ENCODE measurements at places on chromosomes 13 and 19.

DNA sequence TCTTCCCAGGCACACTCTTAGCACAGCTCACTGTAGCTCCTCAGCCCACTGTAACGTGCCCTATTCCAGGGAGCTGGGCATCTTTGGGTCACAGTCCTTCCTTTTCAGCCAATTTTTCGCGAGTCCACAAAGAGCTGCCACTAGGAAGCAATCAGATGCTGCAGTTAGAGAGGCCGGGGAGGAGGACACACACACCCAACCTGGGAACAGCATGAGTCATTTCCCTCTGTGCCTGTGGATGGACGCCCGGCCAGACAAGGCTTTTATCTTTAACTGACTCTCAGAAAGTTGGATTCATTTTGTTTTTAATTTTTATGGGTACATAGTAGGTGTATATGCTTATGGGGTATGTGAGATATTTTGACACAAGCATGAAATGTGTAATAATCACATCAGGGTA is 918.6 kb downstream of the UQCRFS1 start:
- no peak for DNase-seq

GRCh38 chr13:103000157-103000556 is 66.1 kb downstream of the SLC10A2 start:
- DNase-seq = no peak

GRCh38 chr13:97023117-97023516 is 28.8 kb upstream of the OXGR1 start:
- no peak for DNase-seq

DNA sequence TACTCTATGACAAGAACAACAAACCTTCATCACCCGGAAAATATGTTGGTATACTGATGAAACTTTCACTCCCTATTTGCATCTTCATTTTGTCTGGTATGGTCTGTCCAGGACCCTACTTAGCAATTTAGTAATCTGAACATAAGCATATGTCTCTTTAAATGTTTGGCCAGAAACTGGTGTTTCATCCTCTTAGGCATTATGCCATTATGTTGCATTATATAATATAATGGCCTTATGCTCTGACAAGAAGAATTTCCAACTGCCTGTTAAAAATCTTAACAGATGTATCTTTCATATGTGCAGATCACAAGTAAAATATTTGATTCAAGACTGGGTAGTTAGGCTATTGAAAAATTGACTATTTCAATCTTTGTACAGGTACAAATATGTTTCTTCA is 610.6 kb upstream of the PRR20A start:
- no peak for DNase-seq

GRCh38 chr13:49367640-49368422 is 76.0 kb downstream of the CAB39L start:
- DNase-seq = no peak

Measured in activated effector memory CD4-positive, alpha-beta T cell treated with anti-CD3 and anti-CD28 coated beads, Interleukin-2, amount 50 U/mL, for 16 hours (primary cell).